ENCODE measurements at places on chromosomes 2 and 18.
A peak's percentile ranks its signal among the peaks of the same experiment; 100 is the strongest.

GRCh38 chr2:43004879-43005244 is 212.5 kb upstream of the HAAO start:
- DNase-seq, result no peak

DNA sequence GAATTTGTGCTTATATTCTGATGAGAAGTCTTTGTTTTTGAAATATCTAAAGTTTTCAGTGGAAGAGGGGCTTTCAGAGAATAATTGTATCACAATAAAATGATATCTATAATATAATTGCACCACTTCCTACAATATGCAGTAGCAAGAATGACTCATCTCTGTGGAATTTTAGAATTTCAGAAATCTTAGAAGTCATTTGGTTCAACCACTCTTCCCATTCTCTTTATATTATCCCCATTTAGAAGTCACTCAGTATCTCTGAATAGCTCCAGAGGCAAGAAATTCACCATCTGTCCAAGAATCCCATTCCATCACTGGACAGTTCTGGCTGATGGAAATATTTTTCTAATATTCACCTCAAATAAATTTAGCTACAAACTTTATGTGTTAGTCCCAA is 59.3 kb upstream of the CCDC68 start:
- DNase-seq, result no peak

DNA sequence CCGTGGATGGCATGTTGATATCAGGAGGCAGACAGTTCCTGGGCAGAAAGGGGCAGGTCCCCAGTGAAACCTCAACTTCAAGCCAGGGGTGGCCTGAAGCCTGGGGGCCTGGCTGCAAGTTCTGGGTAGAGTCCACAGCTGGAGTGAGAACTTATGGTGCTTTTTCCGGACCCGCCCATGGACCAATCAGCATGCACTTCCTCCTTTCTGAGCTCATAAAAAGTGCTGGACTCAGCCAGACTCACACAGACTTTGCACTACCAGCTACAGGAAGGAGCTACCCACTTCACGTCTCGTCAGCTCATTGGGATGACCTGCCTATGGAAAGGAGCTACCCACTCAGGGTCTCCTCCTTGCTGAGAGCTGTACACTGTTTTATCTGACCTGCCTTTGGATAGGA is 183.1 kb upstream of the MC4R start:
- no peak for DNase-seq

- DNase-seq, result no peak
Measured at GRCh38 chr18:48975120-48975816, 24.5 kb upstream of the SMAD7 start.

- DNase-seq, result no peak
Measured at GRCh38 chr2:30245364-30245763, 14.0 kb downstream of the LBH start.

GRCh38 chr2:194343167-194343566 is 1313.9 kb upstream of the SLC39A10 start:
- DNase-seq, result no peak

DNA sequence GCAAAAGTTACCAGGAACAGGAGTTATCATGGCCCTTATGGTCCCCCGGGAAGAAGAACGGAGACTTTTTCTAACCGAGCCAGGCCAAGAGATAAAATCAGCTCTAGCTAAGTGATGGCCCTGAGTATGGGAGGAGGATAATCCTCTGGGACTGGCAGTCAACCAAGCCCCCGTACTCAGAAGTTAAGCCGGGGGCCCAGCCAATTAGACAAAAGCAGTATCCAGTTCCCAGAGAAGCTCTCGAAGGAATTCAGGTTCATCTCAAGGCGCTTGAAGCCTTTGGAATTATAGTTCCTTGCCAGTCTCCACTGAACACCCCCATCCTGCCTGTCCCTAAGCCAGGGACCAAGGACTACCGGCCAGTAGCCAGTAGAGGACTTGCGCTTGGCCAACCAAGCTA is 365.3 kb upstream of the TCF4 start:
- peak; percentile 70 for DNase-seq

GRCh38 chr2:240522406-240522805 is 35.4 kb downstream of the ANKMY1 start:
- DNase-seq, result no peak

DNA sequence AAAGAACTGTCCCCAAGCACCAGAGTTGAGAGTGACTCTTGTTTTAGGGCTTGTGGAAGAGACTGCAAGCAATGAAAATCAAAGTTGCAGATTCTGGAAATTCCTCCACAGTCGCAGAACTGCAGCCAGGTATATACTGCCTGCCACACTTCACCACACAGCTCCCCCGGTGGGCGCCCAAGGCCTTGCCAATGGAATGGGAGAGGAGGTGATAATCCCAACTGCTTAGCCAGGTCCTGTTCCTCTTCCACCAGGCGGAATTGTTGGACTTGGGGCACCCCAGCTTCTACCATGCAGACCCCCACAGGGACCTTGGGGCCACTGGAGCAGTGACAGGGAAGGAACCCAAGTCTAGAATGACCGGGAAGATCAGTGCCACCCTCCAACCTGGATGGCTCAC is 4.8 kb upstream of the PDIA6 start:
- DNase-seq, result no peak

DNA sequence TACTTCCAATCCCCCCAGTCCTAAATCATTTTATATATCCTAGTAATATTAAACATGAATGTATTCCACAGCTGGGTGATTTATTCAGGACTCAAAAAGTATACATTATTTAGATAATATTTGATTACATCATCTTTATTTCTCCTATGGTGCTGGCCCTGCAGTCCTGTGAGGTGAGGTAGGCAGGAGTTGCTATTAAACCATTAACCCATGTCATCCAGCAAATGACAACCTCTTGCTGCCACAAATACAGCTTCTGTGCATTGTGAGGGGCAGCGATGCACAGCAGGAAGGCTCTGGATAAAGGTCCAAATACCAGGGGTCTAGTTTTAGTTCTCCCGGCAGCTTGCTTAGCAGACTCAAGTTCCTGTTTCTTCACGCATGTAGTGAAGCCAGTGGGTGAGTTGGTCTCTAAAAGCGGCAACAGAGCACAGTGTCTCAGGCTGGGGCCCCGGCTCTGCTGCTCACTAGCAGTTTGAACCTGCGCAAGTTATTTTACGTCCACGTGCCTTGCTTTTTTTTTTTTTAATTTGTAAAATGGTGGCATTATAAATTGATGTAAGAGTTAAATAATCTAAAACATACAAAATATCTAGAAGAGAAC is 36.1 kb downstream of the INSIG2 start:
- DNase-seq, result no peak

GRCh38 chr2:11073251-11073650 is 82.0 kb upstream of the SLC66A3 start:
- no peak for DNase-seq

DNA sequence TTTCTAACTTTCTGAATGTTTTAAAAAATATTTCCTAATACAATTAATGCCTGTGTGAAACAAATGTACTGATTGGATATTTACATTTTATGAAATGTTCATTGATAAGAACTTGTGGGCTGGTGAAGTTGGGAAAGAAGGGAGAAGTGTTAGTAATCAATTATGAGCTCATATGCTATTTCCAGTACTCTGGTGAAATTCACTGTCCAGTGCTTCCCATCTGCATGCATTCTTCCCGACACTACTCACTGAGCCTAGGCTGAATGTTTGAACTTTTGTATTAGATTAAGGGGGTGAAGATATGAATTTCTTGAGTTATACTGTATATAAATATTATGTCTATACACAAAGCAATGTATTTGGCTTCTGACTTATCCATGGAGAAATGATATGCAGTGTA is 36.0 kb downstream of the SKA1 start:
- no peak for DNase-seq

- DNase-seq, result no peak
Measured at GRCh38 chr18:70826571-70826970, 537.7 kb downstream of the SOCS6 start.

- no peak for DNase-seq
Measured at GRCh38 chr18:51091270-51091669, 61.3 kb downstream of the SMAD4 start.

GRCh38 chr2:189466656-189467055 is 25.4 kb downstream of the WDR75 start:
- no peak for DNase-seq

DNA sequence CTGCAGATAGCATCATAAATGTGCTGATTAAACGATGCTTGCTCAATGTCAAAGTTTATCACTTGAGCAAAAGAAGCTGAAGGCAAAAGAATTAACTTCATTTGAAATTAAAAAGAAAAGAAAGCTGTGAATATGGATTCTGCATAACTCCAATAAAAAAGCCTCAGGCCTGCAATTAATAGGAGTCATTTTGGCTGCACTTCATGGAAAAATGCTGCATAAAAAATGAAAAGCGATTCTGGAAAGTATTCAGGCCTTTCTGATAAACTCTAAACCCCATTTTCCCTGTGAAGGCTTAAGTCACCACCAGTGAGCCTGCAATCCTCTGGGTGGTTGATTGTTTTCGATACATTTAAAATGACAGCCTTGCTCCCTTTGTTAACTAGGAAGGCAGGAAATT is 1793.4 kb downstream of the SUCLG1 start:
- no peak for DNase-seq

- no peak for DNase-seq
Measured at GRCh38 chr2:37059841-37060240, 24.3 kb downstream of the HEATR5B start.

- no peak for DNase-seq
Measured at GRCh38 chr18:32139835-32140283, 48.2 kb downstream of the RNF138 start.

GRCh38 chr2:180983468-180984242 is 3.2 kb downstream of the UBE2E3 start:
- no peak for DNase-seq

DNA sequence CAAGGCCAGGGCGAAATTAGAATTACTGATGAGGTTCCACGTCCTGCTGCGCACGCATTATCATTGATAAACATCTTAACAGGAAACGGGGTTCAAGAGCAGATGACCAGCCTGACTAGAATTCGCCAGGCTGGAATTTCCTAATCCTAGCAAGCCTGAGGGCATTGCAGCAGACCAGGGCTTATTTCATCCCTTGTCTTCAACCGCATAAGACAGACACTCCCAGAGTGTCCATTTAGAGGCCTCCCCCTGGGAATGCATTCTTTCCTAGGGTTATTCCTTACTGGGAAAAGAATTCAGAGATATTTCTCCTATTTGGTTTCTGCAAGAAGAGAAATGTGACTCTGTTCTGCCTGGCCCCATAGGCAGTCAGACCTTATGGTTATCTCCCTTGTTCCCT is 486.8 kb downstream of the DPP10 start:
- no peak for DNase-seq

- peak; percentile 14 for DNase-seq
Measured at GRCh38 chr2:57906152-57906732, 140.4 kb upstream of the VRK2 start.

- no peak for DNase-seq
Measured at GRCh38 chr2:127486247-127487058, 39.8 kb downstream of the IWS1 start.

DNA sequence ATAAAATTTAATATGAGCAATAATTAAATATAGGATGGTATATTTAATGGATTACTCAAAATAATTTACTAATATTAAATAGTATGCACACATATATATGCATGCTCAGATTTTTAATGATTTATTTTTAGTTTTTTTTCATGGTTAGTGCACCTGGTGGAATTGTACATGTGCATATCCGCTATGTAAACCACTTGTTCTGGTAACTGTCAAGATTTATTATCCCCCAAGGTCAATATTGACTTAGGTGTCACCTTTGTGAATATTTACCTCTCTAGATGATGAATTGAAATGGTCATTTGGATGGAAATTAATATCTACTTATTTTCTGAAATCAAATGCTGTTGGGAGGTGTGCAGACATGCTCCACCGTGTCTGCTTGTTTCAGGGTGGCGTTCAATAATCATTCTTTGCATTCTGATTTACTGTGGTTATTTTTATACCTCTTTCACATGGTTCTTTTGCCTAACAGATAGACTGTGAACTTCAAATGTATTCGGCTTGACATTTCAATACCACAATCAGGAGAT is 14.7 kb downstream of the CNTNAP5 start:
- DNase-seq, result no peak

- no peak for DNase-seq
Measured at GRCh38 chr2:212831671-212832199, 293.1 kb upstream of the ERBB4 start.

- no peak for DNase-seq
Measured at GRCh38 chr2:83661711-83662110, 797.4 kb downstream of the SUCLG1 start.

GRCh38 chr18:5998166-5998881 is 103.0 kb upstream of the TMEM200C start:
- DNase-seq, result no peak

GRCh38 chr2:16664052-16664731 is 1.4 kb downstream of the CYRIA start:
- no peak for DNase-seq

DNA sequence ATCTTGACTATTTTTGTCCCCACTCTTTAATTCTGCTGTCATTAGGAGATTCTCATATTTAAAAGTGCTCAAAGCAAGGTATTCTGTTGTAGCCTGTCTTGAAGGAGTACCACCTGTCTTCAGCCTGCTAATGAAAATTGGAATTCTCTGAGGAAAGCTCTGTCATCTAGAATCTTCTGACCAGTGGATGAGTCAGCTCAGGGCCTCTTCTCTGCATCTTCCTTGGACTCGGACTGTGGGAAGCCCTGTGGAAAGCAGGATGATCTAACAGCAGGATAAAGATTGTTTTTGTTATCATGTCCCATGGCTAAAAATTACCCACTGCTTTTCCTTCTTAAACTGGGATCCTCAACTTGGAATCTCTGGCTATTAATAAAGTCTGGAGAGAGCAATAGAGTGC is 18.7 kb upstream of the TMEM200C start:
- no peak for DNase-seq

DNA sequence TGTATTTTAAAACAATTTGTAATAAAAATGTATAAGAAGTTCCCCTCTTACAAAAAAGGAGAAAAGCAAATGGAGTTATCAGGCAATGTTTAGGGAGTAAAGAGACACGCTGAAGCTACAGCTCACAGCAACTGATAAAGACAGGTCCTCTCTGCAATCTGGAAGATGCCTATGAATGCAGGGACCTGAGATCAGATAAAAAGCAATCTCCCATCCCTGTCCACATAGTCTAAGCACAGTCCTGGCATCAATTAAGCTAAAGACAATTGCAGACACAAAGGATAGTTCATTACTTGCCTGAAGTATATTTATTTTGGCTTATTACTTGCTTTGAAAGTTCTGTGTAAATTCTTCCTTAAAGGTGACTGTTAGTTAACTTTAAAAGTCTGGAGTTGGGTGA is 5.0 kb downstream of the EIF2AK3 start:
- DNase-seq, result no peak

Measured in NCI-H524 treated with DMSO at 0.1 percent for 48 hours (cell line).